ENCODE measurements at places on chromosomes 11 and 22.

GRCh38 chr11:114163830-114164401, 104.4 kb downstream of the ZBTB16 start:
- DNase-seq, result no peak

DNA sequence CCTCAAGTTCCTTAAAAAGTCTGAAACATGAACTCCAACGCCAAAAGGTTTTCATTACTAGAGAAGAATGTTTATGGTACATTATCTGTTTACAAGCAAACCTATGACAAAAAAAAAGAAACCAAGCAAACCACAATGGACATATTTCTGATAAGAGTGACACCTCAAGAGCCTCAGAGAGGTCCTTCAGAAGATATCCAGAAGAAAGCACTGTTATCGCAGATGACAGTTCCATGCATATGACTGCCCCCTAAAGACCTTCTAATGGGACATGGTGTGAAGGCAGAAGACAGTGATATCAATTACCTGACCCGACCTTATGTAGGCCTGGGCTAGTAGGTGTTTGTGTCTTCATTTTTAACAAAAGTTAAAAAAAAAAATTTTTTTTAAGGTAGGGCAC, 3.1 kb downstream of the HDHD5 start:
- DNase-seq, result no peak

GRCh38 chr11:57458410-57459163, 1.7 kb upstream of the RTN4RL2 start:
- DNase-seq, result peak; percentile 76

DNA sequence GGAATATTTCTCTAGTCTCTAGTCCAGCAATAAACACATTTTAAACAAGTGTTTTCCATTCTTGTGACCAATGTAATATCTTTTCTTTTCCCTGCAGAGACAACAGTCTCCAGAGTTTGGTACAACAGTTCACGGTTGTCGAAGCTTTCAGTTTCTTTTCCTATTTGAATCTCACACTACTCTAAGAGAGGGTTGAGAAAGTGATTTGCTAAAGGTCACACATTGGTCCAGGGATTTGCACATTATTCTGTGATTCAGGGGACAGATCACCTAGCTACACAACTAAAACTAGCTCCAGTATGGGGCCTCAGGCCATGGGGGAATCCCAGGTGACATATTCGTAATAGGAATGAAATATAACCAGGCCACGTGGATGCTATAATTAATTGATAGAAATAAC, 132.5 kb downstream of the HIPK3 start:
- DNase-seq, result no peak

DNA sequence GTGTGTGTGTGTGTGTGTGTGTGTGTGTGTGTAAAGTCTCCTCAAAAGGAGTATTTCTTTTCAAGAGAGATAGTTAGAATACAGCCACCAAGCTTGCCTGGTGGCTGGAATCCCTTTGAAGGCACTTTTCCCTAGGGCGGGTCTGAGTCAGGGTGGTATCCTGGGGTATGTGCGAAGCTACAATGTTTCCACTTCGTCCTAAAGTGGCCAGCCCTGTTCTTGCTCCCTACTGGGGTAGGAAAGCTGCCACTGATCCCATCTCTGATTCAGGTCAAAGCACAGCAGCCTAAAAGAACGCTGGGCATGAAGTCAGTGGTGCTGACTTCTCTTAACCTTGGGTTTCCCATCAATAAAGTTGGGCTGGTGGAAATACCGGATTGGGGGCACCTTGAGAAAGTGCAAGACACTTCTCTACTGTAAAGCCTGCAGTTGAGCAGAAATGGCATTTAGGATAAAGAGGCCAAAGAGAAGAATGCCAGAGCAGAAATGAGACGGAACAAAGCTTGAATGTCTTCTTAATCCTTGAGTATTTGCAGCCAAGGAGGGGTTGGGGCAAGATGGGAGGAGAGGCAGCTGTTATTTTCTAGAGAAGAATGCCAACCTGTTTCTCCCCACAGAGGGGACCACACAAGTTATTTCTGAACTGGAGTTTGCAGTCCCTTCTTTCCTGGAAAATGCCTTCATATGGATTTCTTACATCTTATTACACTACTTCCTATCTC, 35.3 kb downstream of the ZNRF3 start:
- DNase-seq, result no peak

- no peak for DNase-seq
Observed at GRCh38 chr11:23727387-23727786, 769.5 kb upstream of the LUZP2 start.

DNA sequence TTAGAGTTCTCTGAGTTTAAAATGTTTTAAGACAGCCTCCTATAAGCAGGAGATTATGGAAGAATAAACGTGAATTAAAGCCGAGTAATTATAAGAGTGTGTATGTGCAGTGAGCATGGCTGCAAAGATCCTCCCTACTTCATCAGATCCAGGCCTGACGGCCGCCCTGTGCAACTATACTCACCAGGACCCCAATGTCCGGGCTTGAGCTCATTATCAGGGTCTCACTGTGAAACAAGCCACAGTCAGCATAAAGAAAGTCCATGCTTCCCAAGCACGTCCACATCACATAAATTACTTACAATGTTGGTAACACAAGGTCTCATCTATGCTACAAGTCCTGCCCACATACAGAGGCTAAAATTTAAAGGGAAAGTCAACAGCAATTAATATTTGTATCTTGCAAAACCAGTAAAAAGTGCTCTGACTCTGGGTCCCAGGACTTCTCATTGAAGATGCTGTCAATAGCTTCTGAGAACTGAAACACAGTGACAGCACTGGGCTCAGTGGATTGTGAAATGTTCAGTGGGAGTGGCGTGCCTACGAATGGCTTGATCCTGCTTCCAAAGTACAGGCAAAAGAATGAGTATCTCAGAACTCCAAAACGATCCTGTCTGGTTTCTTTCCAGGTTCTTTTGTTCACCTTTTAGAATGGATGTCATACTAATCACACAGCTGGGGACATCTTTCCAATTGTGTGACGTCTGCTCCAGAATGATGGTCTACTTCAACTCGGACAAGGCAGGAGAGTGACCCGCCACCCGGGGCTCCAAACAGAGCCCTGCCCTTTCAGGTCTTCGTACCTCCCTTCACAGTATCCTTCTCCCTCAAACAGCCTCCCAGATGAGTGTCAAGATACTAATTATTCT, 72.1 kb upstream of the ARFGAP3 start:
- DNase-seq, result no peak

- DNase-seq, result no peak
Observed at GRCh38 chr22:39073981-39074380, 3.1 kb upstream of the APOBEC3G start.

DNA sequence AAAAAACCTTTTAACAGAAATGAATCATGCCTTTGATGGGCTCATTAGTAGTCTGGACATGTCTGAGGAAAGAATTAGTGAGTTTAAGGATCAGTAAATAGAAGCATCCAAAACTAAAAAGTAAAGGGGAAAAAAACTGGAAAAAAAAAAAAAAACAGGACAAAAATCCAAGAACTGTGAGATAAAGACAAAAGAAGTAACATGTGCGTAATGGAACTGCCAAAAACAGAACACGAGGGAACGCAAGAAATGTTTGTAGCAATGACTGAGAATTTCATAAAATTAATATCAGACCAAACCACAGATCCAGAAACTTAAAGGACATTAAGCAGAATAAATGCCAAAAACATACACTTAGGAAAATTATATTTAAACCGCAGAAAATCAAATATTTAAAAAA, 77.4 kb downstream of the MS4A13 start:
- DNase-seq, result no peak

GRCh38 chr11:127631974-127632373, 631.4 kb upstream of the KIRREL3 start:
- DNase-seq, result no peak

DNA sequence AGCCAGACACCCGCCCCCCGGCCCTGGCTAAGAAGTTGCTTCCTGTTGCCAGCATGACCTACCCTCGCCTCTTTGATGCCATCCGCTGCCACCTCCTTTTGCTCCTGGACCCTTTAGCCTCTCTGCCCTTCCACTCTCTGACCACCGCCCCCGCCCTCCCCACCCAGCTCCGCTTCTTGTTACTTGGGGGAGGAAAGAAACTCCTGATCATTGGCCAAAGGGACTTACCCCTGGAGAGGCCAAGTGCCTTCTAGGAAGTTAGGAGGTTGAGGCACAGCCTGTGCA, at the start of gene PRR33:
TSS of gene PRR33 (minus strand) at position 65 of the 285 bp plus-strand sequence. CDS start 1,311 bp downstream, outside the sequence.
- DNase-seq, result no peak

- DNase-seq, result no peak
Observed at GRCh38 chr22:25448435-25449051, 115.9 kb upstream of the GRK3 start.

DNA sequence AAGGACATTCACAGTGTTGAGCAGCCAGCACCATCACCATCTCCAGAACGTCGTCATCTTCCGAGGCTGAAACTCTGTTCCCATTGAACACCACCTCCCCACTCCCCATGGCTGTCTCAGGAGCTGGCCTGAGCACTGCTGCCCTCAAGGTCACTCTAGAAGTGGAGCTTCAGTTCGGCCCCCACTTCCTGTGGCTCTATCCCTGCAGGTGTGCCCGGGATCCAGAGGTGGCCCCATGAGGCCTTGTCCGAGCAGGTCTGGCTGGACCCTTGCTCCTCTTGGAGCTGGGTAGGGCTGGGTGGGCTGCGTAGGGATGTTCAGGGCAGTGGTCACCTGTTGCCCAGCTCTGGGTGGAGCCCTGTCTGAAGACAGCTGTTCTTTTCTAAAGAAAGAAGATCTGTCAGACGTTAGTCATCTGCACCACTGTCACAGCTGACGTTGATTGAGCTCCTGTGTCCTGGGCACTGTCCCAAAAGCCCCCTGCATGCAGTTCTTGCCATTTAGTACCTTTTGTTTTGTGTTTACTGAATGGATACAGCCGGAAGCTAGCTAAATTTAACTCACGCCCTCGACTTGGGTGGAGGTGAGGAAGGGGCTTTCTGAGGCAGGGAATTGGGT, 75.5 kb upstream of the CLDN5 start:
- DNase-seq, result no peak

All from activated CD4-positive, alpha-beta T cell treated with anti-CD3 and anti-CD28 coated beads for 4 hours (primary cell).